ENCODE measurements at places on chromosomes 5 and 9.

DNA sequence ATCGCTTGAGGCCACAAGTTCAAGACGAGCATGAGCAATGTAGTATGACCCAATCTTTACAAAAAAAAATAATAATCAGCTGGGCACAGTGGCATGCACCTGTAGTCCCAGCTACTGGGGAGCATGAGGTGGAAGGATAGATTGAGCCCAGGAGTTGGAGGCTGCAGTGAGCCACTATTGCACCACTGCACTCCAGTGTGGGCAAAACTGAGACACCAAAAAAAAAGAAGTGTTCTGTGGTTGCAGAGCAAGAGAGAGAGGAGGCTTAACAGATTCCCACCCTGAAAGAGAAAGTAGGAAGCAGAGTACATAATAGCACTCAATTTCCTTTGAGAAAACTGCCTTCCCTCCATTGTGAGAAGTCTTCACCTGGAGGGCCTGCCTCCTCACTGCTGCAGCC lies 52.6 kb downstream of the ALDH7A1 start:
- no peak for DNase-seq

GRCh38 chr5:61817472-61818326 lies 485.6 kb downstream of the ZSWIM6 start:
- peak; percentile 5 for DNase-seq

DNA sequence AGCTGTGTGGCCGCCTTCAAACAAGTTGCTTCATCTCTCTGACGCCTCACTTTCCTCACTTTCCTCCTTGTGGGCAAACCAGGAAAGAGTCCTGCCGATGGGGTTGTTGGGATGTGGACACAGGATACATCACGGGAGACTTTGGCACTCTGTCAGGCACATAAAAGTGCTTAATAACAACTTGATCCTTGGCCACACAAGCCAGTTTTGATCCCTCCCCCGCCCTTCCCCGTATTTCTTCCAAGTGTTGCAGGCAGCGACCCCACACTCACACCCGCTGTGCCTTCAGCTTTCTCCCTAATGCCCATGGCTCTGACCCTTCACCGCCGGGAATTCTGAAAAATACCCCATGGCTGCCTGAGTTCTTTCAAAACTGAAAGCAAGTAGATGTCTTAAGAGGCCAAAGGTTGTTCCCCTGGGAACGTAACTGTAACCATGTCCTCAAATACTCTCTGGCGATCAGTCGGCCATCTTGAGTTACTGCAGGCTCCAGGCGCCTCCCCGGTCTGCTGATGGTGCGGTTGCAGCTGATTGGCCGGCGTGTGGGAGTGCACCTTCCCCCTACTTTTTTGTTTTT lies 59.8 kb downstream of the ARHGEF37 start:
- DNase-seq, result no peak

- DNase-seq, result no peak
These were observed 974 bp upstream of the SLC12A2 start for GRCh38 chr5:128082551-128083032.

DNA sequence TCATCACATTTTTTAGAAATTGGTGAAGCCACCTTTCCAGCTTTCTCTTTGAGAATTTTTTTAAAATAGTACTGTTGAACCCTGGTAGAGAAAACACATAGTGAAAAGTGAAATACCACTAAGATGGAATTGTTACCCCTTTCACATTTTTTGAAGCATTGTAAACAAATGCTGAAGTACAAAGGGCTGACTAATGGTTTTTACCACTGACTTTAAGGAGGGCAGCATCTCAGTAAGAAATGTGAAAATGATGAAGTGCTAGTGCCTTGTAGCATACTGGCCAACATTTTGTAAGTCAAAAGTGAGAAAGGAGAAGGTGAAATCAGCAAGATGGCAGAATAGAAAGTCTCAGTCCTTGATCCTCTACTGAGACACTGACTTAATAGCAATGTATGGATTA lies 320.6 kb downstream of the PJA2 start:
- DNase-seq, result no peak

DNA sequence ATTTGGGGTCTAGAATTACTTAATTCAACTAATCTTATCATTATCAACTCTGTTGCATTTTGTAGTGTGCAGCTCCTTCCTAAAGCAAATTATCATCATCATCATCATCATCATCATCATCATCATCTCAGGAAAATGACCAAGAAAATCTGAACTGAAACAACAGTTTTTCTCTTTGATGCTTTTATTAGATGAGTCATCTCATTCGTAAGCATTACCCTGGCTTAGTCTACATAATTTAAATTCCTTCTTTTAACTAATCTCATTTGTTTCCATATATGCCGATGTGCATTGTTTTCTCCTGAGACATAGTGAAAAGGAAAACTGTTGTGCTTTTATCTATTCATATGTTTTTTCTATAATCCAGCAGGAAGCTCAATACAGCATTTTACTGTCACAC lies 173.0 kb upstream of the PDE4D start:
- DNase-seq, result no peak

GRCh38 chr5:13454050-13454449 lies 490.4 kb downstream of the DNAH5 start:
- DNase-seq, result no peak

DNA sequence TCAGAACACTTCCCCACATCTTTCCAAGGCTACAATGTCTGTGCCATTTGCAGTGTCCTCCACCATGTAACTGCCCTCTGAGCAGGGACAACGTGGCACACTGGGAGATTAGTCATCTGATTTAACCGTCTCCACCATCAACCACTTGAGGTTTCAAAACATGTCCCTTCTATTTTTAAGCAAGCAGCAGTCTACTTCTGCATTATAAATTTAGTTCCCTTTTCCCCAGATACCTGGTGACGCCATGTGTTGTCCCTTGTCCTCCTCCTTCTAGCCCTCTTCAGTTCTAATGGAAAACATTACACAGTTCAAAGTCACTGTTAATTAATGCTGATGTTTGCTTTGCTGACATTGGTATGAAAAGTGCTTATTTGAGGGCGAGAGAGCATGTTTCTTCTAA lies 52.8 kb downstream of the ATP10B start:
- no peak for DNase-seq

GRCh38 chr5:67908126-67908765 lies 307.3 kb upstream of the PIK3R1 start:
- no peak for DNase-seq

- DNase-seq, result no peak
These were observed 70.7 kb downstream of the ANKRD33B start for GRCh38 chr5:10634562-10634961.

DNA sequence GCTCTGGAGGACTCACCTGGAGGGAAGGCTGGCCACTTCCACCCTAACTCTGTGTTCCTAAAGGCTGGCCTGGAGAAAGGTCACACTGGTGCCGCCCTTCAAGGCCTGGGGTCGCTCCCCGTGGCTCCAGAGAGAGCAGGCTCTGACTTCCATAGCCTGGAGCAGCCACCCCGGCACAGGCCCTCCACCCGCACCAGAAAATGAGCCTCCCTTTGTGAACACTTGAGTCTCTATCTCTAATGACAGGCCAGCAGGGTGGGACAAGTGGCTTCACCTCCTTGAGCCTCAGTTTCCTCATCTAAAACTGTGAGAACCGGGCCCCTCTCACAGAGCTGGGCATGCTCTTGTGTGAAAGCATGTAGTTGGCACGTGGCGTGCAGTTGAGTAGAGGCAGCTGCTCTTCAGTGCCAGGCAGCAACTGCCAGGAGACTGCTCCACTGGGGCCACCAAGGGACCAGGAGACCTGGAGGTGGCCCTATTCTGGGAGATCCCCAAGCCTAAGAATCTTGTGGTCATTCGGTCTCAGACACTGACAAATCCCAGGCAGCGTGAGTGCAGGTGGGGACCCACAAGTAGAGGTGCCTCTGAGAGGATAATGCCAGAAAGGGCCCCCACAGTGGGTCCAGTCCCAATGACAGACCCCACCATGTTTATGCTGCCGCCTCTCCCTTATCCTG lies 56.7 kb upstream of the GARNL3 start:
- no peak for DNase-seq

GRCh38 chr5:177493795-177494345 lies 3.5 kb downstream of the PDLIM7 start:
- DNase-seq, result no peak

- no peak for DNase-seq
These were observed 1.7 kb downstream of the CNOT8 start for GRCh38 chr5:154860123-154860522.

DNA sequence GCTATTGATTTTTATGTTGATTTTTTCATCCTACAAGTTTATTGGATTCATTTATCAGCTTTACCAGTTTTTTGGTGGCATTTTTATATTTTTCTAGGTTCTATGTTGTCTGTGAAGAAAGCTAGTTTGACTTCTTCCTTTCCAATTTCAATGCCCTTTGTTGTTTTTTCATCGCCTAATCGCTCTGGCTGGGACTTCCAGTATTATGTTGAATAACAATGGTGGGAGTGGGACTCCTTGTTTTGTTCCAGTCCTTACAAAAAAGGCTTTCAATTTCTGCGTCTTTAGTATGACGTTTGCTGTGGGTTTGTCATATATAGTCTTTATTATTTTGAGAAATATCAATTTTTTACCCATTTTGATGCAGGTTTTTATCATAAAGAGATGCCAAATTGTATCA lies 175.6 kb upstream of the CCNH start:
- no peak for DNase-seq

GRCh38 chr5:110634475-110634874 lies 92.0 kb downstream of the TMEM232 start:
- DNase-seq, result no peak

Data from iPS DF 19.7 (cell line).